CD4-positive, alpha-beta T cell treated with Interleukin-2 at 100 ng/mL for 4 hours (primary cell): ENCODE measurements at places on chromosomes 2 and 18.

GRCh38 chr2:191401287-191401686 is 156.1 kb downstream of the MYO1B start:
- DNase-seq, result no peak

DNA sequence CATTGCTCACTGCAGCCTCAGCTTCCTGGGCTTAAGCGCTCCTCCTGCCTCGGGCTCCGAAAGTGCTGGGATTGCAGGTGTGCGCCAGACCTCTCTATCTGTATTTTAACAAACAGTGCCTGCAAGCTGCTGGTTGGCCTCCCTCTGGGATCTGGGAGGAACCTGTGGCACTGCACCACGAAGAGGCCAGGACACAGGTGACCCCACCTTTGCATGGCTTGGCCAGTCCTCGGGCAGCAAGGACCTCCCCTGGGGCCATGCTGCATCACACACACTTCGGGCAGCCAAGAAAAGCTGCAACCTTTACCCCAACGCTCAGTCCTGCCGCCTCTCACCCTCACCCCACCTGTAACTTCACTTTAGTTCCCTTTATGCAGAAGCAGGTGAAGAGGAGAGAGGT is 70.0 kb downstream of the PXDN start:
- DNase-seq, result no peak

GRCh38 chr2:10412380-10412779 is 35.7 kb downstream of the ODC1 start:
- no peak for DNase-seq

- no peak for DNase-seq
Observed at GRCh38 chr2:96831679-96832078, 12.1 kb downstream of the ANKRD23 start.

GRCh38 chr2:143779021-143779420 is 649.8 kb downstream of the ARHGAP15 start:
- no peak for DNase-seq
